ENCODE measurements at places on chromosomes 7 and 10. TPM values are rescaled to one million over a fixed set of nuclear protein-coding genes. Genes with fewer than 3 reads are reported as not detected.

- H3K27me3 ChIP-seq, result peaks cover 3% of the 10 kb centered on the region
- peaks cover 25% of the 10 kb centered on the region for H3K4me1 ChIP-seq
- H3K27ac ChIP-seq, result no peak overlapping the region
- peaks cover 7% of the 10 kb centered on the region for H3K36me3 ChIP-seq
- DNase-seq, result no peak
Measured at GRCh38 chr7:149237502-149237901, 1.9 kb upstream of the ZNF212 start.

Gene PDGFA
- 18.8 TPM for total RNA-seq

Gene PLPP4
- not detected for total RNA-seq

DNA sequence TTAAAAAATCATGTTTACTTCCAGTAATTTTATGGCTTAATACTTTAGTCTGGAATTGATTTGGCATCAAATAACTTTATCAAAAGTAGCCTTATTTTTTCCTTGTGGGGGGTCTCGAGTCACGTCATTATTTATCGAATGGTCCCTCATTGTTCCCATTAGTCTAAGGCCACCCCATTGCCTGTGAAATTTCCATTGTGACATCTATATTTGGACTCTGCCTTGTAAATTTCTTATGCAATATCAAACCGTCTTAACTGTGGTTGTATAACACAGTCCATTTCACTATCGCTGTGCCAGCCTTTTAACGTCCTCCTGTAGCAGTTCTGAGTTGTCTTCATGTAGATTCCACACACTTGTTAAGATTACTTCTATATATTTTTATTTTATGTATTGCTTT lies 103.9 kb upstream of the RET start:
- no peaks in the 10 kb centered on the region for H3K36me3 ChIP-seq
- H3K27ac ChIP-seq, result no peak overlapping the region
- H3K4me3 ChIP-seq, result no peak overlapping the region
- no peaks in the 10 kb centered on the region for H3K27me3 ChIP-seq
- H3K4me1 ChIP-seq, result no peaks in the 10 kb centered on the region

- H3K36me3 ChIP-seq, result peaks cover 16% of the 10 kb centered on the region
- peak overlapping the region; percentile 42 for H3K27ac ChIP-seq
- no peak overlapping the region for H3K4me3 ChIP-seq
- H3K27me3 ChIP-seq, result no peaks in the 10 kb centered on the region
Measured at GRCh38 chr10:72238392-72239175, 22.5 kb upstream of the ASCC1 start.

Gene OPALIN
- total RNA-seq, result not detected

GRCh38 chr7:140027858-140028257 lies 34.9 kb downstream of the PARP12 start:
- no peak overlapping the region for H3K27ac ChIP-seq
- DNase-seq, result no peak
- no peaks in the 10 kb centered on the region for H3K27me3 ChIP-seq
- H3K4me1 ChIP-seq, result peaks cover 3% of the 10 kb centered on the region

- no peak for DNase-seq
- peaks cover 2% of the 10 kb centered on the region for H3K36me3 ChIP-seq
- H3K27ac ChIP-seq, result no peak overlapping the region
- H3K27me3 ChIP-seq, result peaks cover 5% of the 10 kb centered on the region
- H3K4me3 ChIP-seq, result no peak overlapping the region
- peaks cover 7% of the 10 kb centered on the region for H3K4me1 ChIP-seq
Measured at GRCh38 chr7:3494947-3495346, 193.9 kb downstream of the SDK1 start.

DNA sequence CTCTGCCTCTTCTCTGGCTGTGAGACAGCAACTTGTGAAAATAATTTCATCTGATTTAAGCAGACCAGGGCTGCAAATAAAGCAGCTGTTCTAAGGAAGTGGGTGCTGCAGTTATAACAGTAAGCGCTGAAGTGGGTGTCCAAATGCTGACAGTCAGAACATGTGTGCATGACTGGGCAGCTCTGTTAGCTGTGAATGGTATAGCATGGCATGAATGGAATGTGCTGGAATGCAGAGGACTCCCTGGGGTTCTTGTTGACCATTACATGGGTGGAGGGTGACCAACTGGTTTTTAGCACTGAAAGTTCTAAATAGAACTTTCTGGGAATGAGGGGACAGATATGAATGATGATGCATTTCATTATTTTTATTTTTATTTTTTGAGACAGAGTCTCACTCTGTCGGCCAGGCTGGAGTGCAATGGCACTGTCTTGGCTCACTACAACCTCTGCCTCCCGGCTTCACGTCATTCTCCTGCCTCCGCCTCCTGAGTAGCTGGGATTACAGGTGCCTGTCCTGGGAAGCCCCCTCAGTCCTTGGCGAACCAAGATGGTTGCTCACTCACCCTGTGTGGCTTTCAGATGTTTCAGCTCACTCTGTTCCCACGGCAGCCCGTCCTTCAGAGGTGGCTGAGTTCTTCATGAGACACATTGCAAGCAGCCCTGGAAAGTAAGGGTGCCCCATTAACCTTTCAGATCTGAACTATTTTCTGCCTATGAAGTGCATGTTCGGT lies 319.8 kb upstream of the PHYHIPL start:
- H3K27ac ChIP-seq, result no peak overlapping the region
- H3K4me3 ChIP-seq, result no peak overlapping the region
- H3K36me3 ChIP-seq, result no peaks in the 10 kb centered on the region

DNA sequence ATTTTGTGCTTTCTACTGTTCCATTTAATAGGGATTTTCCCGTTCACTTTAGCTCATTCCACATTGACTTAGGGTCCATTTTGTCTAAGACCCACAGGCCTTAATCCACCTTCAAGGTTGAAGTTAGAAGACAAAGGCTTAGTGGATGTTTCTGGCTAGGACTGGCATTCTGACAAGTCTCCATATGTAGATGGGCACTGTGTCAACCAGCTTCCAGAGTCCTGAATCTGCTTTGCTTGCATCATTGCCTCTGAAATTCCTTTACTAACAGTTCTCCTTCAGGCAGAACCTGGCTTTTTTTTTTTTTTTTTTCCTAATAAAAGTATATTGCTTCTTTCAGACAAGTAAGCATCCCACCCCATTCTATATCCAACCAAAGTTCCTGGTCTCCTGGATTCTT lies 69.6 kb upstream of the PDCD4 start:
- no peaks in the 10 kb centered on the region for H3K27me3 ChIP-seq
- peaks cover 2% of the 10 kb centered on the region for H3K36me3 ChIP-seq
- peak overlapping the region; percentile 81 for H3K27ac ChIP-seq
- no peak for DNase-seq
- H3K4me1 ChIP-seq, result peaks cover 55% of the 10 kb centered on the region
- no peak overlapping the region for H3K4me3 ChIP-seq

All from activated CD8-positive, alpha-beta T cell treated with anti-CD3 and anti-CD28 coated beads for 36 hours (primary cell).